Sigmoid colon (tissue), 7 donors: ENCODE measurements at places on chromosomes 1 and 21. TPM values are rescaled to one million over a fixed set of nuclear protein-coding genes. Genes with fewer than 3 reads are reported as not detected.

The SPATA1 gene
- total RNA-seq = 0.41 TPM

GRCh38 chr1:183506561-183506960, 34.3 kb downstream of the SMG7 start:
- no peak for DNase-seq

- no peak for DNase-seq
Observed at GRCh38 chr1:111281411-111281810, 9.2 kb upstream of the CHIA start.

DNA sequence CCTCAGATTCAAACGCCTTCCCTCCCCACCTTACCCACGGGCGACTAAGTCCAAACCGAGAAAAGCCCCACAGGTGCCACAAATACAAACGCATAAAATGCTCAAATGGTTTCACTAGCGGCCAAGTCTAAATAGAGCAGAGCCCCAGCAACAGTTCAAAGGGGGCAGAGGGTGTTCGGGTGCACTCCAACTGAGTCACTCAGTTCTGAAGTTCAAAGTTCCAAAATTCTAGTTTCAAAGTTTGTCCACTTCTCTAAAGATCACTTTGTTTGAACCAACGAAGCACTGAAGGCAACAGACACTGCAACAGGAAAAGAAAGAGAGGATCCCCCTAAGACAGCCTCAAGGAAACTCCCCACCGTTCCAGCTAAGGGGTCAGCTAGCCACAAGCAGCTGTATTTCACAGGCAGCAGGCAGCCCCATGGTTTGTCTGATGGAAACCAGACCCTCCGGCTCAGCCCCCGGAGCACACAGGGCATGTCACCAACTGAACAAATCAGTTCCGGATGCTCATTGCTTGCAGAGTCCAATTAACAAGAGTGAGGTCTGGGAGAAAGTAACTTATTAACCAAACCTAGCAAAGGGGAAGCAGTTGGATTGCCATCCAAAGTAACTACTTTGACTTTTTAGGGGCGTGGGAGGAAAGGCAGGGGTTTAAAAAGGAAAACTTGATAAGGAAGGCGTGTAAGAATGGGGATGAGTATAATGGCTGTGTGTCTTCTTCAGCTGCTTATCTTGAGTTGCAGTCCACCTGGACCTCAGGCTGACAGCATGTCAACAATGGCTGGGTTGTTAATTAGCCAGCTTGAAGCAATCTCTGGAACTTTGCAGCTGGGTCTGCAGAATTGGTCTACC, 1423.9 kb upstream of the PRMT6 start:
- DNase-seq = no peak

GRCh38 chr1:154352245-154352580, 26.9 kb downstream of the ATP8B2 start:
- DNase-seq = no peak

DNA sequence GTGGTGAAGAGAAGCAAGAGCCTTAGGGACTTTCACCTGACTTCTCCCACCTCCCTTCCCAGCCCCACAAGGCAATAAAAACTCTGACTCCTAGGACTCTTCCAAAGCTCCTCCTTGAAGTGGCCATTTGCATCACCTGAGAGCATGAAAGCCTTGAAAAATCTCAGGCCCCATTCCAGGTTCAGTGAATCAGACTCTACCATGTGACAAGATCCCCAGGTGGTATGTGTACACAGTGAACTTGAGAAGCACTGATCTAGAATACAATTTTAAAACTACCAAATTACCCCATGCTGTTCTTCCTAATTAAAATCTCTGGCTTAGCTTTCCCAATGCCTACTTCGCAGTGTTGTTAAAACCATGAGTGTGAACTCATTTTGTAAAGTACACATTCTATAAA, 195.1 kb upstream of the SAMSN1 start:
- no peak for DNase-seq

DNA sequence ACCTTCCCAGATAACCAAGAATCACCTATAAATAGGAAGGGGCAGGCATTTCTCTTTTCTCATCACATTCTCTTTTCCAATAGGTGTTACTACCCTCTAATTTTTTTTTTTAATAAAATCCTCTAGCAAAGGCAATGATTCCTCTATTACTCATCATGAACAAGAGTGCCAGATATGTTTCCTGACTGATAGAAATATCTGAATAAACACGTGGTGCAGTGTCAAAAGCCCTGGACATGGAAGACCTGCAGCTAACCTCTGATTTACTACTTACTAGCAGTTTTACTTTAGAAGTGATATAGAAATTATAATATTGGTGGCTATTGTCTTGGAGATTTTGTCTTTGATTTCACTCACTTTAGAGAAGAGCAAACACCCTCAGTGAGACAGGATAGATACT, 194.6 kb upstream of the SAMSN1 start:
- DNase-seq = no peak

GRCh38 chr1:95641386-95641785, 407.4 kb downstream of the RWDD3 start:
- DNase-seq = no peak

DNA sequence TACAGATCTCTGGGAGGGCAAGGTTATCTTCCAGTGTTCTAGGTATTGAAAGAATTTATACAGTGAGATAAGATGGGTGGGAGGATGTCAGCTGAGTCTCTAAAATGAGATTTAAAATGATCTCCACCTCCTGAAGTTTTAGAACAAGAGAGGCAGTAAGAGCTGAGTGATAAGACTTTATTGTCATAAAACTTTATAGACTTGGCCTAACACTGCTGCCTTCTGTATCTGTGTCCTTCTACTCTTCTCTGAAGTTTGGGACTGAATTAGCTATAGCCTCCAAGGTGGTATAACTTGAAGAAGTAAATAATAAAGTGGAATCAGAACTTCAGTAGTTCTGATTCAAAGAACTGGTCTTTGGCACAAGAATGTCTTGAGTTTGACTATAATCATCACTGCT, 48.3 kb downstream of the SUCO start:
- no peak for DNase-seq

The KRTAP24-1 gene
- total RNA-seq = not detected

The CELA2B gene
- total RNA-seq = not detected

DNA sequence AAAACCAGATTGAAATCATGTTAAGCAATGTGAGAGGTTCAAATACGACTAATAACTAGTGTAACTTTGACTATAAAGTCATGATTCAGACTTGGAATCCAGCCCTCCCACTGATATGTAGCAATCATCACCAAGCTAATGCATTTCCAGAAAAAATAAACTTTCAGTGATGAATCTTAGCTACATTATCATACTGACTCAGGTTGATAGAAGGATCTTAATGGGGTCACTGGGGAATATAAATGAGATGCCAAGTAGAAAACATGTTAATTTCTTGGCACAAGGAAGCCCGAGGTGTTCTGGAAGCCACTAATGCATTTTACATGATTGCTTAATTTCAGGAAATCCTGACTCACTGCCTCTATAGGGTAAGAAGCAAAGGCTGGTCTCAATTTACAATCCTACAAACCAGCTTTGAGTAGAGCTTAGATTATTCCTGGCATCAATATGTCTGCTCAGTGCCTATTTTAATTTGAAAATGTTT, 67.7 kb downstream of the SELENOF start:
- DNase-seq = no peak

DNA sequence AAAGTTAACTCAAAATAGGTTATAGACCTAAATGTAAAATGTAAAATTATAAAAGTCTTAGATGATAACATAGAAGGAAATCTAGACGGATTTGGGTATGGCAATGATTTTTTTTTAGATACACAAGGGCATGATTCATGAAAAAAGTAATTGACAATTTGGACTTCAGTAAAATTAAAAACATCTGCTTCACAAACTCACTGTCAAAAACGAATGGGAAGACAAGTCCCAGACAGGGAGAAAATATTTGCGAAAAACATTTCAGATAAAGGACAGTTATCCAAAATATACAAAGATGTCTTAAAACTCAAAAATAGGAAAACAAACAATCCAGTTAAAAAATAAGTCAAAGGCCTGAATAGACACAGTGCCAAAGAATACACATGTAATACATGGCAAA, 9.7 kb upstream of the PTGS2 start:
- no peak for DNase-seq

The HEYL gene
- 1.6 TPM for total RNA-seq

- DNase-seq = no peak
Observed at GRCh38 chr1:201692555-201693394, 136.2 kb upstream of the IPO9 start.

The USF1 gene
- total RNA-seq = 76.2 TPM

The MACF1 gene
- 292 TPM for total RNA-seq

DNA sequence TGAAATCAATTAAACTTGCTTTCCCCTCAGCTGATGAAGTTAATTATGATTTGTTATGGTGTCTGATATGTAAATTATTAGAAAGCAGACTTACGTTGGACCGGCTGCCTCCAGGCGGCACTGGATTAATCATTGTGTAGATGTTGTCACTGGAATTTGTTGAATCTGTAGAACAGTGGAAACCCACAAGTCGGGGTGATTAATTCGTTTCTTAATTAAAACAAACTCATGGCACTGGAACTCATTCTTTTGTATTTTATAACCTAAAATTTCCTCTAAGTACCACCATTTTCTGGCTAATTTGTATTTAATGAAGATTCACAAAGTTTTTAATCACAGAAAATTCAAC, 39.0 kb downstream of the MRPL37 start:
- no peak for DNase-seq

GRCh38 chr1:91779548-91780021, 106.4 kb downstream of the TGFBR3 start:
- no peak for DNase-seq

GRCh38 chr1:234163267-234163919, 209.9 kb upstream of the COA6 start:
- no peak for DNase-seq

DNA sequence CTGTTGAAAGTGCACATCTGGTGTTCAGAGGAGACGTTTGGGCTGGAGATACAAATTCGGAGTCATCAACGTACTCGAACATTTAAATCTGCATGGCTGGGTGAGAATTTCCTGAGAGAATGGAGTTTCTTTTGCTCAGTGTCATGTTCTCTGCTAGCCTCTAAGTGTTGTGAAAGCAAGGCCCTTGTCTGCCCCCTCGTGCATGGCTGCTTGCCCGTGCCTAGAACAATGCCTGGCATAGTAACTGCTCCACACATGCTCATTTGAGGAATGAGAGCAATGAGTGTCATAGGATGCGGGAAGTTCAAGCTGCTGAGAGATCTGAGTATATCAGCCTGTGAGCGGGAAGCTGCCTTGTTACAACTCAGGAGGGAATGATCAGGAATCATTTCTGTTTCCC, 171.1 kb upstream of the CSF3R start:
- DNase-seq = no peak

GRCh38 chr1:28508435-28508754, 2.6 kb downstream of the RCC1 start:
- no peak for DNase-seq

The PGLYRP3 gene
- total RNA-seq = not detected

The CIART gene
- total RNA-seq = 15.3 TPM

DNA sequence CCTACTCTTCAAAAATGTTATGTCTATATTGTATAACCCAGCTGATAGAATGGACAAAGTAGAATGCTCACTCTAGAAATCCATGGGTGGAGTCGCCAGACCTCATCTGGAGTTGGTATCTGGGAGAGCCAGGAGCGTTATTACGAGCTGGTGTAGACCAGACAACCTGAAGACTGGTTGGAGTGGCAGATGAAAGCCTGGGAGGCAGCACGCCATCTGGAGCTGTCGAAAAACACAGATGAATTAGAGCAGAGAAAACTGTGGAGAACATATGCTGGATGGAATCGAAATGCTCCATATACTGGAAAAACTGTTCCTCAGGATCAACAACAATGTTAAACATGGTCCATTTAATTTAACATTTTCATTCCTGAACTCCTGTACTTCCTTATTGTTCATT, 333.6 kb downstream of the KCTD3 start:
- no peak for DNase-seq

The AADACL3 gene
- not detected for total RNA-seq

DNA sequence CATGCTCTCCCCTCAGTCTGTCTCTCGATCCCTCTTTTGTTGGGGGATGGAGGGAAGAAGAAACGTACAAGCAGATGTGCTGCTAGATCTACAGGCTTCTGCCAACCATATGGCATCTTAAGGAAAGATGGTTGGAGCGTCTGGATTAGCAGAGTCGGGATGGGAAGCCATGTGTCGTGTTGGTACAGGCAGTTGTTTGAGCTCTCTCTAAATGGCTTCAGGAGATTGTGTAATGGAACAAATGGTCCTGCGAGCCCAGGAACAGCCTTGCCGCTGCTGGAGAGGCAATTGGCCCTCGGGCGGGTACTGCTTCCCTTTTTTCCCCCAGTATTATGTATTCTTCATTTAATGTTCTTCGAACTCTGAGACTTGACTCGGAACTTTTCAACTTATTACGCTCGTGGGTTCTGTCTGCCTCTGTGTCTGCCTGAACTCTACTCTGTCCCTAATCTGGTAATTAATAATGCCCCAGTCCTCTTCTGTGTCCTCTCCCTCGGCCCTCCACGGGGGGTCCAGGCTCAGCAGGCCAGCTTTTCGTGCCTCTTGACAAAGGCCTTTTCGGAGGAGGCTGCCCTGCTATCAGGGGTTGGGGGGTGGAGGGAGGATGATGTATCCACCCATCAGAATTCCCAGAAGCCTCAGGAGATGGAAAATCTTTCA, 215.3 kb downstream of the SDCCAG8 start:
- no peak for DNase-seq

The VHLL gene
- total RNA-seq = not detected

The LCA5L gene
- total RNA-seq = 1.1 TPM

DNA sequence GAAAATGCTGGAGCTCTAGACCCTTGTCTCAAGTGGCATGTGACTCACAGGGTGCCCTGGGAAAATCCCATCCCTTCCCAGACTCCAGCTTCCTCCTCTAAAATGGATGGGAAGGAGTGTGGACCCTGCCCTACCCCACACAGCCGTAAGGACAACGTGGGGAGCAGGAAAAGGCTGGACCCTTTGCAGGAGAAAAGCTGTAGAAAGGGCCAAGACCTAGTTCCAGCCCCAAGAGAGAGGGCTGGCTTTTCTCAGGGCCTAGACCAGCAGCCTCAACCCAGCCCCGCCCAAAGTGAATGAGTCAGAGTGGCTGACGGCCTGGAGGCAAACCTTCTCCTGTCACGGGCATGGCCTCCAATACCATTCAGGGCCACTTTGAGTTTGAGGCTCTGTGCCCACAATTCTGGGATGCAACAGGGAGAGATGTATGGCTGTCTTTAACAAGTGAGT, 1.1 kb downstream of the LAMB3 start:
- no peak for DNase-seq

DNA sequence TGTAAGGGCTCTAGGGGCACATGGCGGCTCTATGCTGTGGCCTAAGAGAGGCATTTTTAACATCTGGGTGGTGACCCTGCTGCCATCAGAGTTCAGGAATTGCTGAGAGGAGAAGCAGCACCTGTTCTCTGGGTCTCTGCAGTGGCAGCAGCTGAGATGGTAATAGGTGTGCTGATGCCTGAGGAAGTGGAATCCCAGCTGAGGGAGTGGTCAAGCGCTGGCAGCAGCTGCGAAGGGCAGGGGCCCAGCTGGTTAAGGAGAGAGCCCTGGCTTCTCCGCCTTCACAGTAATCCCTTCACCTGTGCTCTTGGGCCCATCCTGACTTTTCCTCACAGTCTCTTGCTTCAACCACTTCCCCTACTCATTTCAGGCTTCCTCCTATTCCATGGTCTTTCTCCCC, 39.8 kb downstream of the GJA5 start:
- no peak for DNase-seq

GRCh38 chr1:97332716-97333115, 588.1 kb downstream of the DPYD start:
- DNase-seq = no peak

- DNase-seq = no peak
Observed at GRCh38 chr1:219883400-219884332, 44.7 kb downstream of the SLC30A10 start.
